Retinal pigment epithelial cell (primary cell): ENCODE measurements at places on chromosomes 6 and 20.

- DNase-seq = no peak
These were observed 3.0 kb downstream of the ADGRF4 start for GRCh38 chr6:47701363-47701762.

- no peak for DNase-seq
These were observed 143.4 kb upstream of the HMGN3 start for GRCh38 chr6:79377888-79378348.

DNA sequence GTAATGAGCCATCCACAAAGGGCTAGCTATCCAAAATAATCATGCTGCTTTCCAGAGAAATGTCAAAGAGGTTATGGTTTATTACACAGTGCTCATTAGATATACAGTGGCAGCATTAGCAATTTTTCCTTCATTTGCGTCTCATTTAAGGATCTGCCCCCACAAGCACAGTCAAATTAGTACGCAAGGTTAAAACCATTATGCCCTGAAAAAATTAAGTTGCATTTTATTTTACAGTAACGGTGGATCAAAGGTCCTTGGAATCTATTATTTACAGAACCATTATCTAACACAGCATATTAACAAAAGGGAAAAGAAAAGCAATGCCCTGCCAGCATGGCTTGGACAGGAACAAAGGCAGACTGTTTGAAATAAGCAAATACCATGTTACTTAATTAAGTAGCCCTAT, 144.8 kb downstream of the PDSS2 start:
- DNase-seq = no peak

DNA sequence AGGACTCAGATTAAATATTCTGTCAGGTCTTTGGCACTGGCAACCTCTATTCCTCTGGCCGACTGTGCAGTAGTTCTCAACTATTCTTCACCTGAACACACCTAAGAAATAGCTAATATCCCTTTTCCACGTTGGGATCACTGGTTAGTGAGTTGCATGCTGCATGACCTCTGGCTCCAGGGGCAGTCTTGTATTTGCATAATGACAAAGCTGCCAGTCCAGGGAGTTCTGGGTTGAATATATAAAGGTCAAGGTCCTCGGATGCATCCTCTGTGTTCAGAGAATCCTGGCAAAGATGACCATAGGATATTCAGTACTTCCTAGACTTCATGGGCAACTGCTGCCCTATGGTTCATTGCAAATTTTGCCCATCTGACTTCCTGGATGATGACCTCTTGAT, 131.2 kb downstream of the DNAH8 start:
- DNase-seq = no peak

DNA sequence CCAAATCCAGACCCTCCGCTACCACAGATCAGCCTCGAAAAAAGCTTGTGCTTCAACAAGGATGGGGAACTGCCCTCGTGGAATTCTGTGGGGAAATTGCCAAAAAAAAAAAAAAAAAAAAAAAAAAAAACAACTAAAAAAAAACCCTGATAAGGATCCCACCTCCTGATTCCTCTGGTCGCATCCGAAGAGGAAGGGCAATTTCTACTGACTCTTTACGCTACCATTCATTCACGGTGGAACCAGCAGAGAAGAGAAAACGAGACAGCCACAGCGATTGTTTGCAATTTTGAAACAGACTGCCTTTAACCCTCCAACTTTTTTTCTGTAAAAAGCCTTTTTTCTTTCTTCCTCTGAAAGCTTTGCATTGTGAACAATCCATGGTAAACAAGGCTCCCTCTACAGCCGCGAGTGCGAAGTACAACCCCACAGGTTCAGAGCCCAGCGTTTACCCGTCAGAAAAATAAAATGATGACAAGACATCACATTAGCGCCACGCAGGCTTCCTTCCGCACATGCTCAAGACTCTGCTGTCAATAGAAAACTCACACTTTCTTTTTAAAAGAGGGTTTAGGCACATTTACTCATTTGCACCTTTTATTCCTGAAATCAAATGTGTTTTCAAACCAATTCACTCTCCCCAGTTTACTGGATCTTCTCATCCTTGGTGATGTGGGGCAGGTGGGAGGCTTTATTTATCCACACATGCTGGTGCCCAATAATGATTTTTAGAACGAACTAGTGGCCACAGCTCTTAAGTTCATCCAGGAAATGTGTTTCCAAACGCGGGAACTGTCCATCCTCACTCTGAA, 100.0 kb downstream of the NOL4L start:
- no peak for DNase-seq

- no peak for DNase-seq
These were observed 178.6 kb downstream of the PDE7B start for GRCh38 chr6:136030131-136030530.

GRCh38 chr6:170347091-170347490, 40.5 kb downstream of the FAM120B start:
- no peak for DNase-seq

- DNase-seq = peak; percentile 79
These were observed at the start of gene NCOA5 for GRCh38 chr20:46089417-46090388. NCOA5 (minus strand) TSS chr20:46089962; CDS start chr20:46079424, 10,538 bp downstream.
